ENCODE measurements at places on chromosomes 5 and 9.

DNA sequence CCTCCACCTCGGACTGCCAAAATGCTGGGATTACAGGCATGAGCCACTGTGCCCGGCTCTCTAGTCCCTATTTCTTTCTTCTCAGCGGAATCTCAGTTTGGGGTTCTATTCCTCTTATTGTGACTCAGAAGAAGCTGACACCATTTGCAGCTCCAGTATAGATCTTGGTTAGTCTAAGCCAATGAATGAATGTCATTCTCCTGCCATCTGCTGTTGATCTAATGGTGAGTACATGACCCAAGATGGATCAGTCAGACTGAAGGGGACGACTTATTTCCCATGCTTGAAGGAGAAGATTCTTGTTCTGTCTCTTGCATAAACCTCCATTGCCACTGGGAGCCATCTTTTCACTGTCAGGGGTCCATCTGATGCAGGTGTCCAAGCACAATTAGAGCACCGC lies 76.0 kb upstream of the KLF9 start:
- DNase-seq: no peak

DNA sequence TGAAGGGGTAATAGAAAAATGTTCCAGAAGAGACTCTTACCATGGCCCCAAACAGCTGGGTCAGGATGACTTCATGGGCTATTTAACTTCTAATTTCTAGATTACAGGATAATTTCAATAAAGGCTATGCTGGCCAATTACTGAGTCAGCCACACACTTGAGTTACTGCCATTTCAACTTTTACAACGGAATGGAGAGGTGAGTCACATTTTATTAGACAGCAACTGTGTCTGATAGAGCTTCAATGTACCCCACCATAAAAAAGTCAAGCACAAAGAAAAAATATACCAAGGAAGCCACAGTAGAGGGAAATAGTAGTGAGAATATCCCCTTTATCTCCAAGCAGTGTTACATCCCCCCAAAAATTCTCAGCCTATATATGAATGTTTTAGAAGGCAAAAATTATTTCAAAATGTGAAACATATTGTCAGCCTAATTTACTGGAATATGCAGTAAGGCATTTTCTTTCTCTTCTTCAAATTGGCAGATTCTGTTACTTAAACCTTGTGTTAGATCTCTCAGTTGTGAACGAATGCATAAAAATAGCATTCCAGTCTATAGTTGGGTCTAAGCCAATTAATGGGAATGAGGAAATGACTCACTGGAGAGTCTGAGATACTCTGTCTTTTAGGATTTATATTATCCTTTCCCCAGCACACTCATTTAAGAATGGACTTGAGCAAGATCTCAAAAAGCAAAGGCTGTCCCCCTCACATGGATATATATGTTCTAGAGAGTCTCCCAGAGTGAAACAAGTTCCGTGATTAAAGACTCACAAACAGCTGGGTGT lies 47.1 kb upstream of the RAI14 start:
- peak; percentile 76 for DNase-seq

DNA sequence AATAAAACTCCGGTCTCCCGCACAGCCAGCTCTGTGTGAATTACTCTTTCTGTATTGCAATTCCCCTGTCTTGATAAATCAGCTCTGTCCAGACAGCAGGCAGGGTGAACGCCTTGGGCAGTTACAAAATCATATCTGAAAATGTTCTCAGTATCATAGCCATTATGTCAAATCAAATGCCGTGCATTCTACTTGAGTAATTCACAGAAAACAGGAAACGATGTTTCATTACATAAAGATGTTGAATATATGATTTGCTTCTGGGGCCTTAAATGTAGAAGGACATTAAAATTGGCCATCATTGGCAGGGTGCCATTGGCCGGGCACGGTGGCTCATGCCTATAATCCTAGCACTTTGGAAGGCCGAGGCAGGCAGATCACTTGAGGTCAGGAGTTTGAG lies 8.5 kb downstream of the POLR3G start:
- no peak for DNase-seq

DNA sequence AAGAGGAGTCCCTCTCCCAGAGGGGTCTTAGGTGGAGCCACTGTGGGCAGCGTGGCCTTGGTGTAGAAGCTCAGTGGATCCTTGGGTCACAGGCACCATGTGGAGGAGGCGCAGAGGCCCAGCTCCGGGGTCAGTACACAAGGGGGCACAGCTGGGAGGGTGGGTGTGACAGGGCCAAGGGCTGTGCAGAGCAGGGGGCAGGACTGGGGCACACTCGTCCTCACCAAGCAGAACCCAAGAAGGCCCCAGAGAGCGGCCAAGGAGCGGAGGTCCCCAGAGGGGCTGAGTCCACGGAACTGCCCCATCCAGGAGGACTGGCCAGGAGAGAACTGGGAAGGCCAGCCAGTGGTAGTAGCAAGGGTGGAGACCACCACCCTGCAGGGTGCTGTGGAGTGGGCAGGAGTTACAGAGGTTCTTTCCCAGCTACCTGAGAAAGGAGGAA lies 2.5 kb upstream of the LPCAT1 start:
- DNase-seq: no peak

DNA sequence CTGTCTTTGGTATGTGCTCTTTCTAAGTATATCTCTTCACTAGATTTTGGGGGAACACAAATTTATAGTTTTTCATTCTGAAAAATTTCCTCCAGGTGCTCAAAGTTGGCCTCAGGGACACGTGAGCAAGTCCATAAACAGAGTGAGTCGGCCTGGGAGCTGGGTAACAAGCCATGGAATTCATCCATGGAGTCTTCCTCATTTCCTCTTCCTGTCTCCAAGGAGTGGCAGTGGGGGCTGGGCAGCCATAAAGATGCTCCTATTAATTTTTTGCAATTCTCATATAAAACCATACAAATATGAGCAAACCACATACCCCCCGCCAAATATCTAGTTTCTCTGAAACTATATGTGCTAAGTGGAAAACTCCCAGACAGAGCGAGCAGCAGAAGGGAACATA lies 136.6 kb upstream of the OTULINL start:
- DNase-seq: no peak

GRCh38 chr9:73162987-73163768 lies 11.5 kb downstream of the ANXA1 start:
- DNase-seq: no peak

GRCh38 chr9:128683340-128684064 lies 5.5 kb upstream of the SET start:
- peak; percentile 72 for DNase-seq

DNA sequence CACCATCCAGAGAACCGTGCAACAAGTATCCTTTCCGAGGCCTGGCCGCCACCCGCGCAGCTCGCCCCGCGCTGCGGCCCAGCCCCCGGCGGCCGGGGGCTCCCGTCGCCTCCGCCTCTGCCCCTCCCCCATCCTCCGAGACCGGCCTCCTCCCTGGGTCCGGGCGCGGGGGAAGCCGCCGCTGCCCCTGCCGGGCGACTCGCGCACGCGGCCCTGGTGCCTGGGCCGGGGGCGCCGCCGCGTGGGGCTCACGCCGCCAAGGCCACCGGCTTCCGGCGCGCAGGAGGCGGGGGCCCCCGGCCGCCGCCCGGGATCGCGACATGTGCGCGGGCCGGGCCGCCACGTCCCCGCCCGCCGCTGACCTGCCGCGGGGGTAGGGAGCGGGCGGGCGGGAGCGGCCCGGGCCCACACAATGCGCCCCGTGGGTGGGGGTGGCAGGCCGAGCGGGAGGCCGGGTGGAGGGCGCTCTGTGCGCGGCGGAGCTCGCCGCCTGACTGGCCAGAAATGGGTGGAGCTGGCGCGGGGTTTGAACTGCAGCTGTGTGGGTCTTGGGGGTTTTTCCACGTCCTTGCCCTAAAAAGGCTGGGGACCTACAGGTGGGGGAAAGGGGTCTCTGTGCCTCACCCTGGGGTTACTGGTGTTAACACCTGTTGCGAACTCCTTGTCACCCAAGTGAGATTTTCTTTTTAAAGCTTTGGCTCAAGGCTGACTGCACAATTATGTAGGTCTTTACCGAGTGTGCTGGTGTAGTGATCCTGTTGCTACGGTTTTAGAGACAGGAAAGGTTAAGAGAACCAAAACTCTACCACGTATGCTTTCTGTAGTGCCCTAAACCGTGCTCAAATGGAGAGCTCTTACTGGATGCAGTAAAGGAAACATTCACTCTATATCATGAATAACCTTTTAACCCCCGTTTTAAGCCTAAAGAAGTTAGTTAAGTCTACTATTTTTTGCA lies 32.3 kb downstream of the TNPO1 start:
- DNase-seq: peak; percentile 48

- DNase-seq: no peak
Observed at GRCh38 chr9:29548436-29548835, 1975.2 kb upstream of the C9orf72 start.

GRCh38 chr5:169805937-169806700 lies 169.0 kb downstream of the DOCK2 start:
- DNase-seq: no peak

GRCh38 chr5:139116100-139116655 lies 82.0 kb downstream of the SIL1 start:
- no peak for DNase-seq

DNA sequence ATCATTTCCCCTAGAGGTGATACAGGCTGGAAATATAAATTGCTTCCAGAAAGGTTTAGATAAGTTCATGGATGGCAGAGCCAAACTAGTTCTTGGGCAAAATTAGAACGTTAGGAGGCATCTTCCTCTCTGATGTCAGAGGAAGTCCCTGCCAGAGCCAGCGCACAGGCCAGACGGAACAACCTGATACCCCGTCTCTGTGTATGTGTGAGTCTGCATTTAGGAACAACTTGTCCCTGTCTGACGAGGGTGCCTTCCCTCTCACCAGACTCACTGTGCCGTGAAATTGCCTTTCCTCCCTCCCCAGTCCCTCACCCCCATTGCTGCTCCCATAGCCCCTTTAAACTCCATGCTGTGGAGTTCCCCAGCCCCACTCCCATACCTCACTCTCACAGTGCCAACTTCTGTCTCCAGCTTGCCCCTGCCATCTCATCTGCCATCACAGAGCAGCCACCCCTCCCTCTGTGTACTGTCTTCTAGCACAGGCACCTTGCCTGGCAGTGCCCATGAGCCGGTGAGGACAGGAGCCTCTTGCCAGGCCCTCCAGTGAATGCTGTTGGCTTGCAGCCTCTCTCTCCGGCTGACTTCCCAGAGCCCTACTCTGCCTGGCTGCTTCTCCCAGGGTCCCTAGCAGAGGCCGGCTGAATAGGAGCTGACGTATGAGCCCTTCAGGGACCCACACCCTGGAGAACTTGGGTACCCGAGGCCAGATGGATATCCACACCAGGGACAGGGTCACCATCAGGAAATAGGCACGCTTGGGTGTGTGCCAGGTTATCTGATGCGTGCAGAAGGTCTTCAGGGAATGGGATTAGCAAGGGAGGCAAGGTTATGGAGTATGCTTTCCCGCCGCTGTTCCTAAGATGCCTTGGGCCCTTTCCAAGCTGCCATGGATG lies 26.7 kb downstream of the UNC5A start:
- DNase-seq: no peak

GRCh38 chr5:150176745-150177477 lies 10.3 kb downstream of the CDX1 start:
- no peak for DNase-seq

- no peak for DNase-seq
Observed at GRCh38 chr5:134769206-134769605, 10.6 kb downstream of the DDX46 start.

GRCh38 chr9:70065572-70065971 lies 21.9 kb downstream of the MAMDC2 start:
- no peak for DNase-seq

DNA sequence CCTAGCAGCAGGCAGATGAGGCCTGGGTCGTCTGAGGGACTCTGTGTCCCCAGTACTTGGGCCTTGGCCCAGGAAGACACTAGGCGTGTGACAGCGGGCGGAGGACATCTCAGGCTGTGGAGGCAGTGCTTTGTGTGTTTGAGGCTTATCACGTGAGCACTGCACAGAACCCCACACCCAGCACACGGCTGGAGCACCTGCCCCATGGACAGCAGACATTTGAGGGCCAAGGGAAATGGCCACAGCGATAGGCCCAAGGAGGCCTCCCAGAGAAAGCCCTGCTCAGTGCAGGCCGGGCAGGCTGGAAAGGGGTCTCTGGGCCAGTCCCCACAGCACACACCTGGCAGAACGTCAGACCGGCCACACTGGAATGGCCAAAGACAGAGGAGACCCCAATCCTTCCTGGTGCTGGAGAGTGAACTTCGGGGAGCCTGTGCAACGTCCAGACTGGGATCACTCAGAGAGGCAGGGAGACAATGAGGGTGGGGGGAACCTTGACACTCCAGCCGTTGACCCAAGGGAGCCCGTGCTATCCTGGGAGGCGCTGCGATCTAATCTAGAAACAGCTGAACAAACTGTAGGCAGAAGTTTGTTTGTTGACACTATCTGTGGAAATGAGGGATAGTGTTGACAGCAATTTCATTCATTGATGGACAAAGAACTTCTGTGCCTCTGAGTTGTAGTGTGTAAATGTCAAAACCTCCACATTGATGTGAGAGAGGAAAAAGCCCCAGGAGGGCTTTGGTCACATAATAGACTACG lies 19.6 kb upstream of the FLT4 start:
- DNase-seq: no peak

GRCh38 chr9:22682961-22683699 lies 236.5 kb downstream of the DMRTA1 start:
- DNase-seq: no peak

GRCh38 chr9:126474206-126474765 lies 139.4 kb upstream of the LMX1B start:
- DNase-seq: no peak

DNA sequence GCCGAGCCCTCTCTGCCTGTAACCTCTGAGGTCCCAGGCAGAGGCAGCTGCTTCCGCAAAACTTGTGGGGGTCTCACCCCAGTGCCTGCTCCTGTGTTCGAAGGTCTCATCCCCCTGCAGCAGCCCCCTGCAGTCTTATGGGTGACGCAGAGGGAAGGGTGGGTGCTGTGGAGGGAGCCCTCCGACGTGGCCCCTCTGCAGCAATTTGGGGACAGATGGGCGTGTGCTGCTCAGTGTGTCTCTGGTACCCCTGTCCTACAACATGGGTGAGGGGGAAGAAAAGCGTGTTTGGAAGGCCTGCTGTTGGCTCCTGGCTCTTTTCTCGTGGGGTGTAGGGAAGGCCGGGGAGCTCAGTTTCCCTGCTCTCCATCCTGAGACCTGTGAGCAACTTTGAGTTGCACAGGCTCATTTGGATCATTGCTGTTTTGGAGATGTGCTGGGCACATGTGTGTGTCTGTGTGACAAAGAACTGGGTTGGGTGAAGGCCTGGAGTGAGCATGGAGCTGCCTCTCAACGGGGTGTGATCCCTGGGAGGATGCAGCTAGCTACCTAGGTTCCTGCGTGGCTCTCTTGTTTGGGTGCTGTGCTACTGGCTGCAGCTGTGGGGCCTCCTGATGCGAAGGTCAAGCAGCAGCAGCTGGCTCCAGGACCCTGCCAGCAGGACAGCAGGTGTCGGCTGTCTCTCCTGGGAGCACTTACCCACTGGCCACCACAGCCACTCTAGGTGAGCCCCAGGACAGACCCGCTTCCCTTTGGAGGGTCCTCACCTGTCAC lies 179.6 kb upstream of the PITX1 start:
- DNase-seq: no peak

GRCh38 chr5:5795074-5795771 lies 372.7 kb downstream of the ICE1 start:
- no peak for DNase-seq
